ENCODE measurements at places on chromosomes 6 and 20. TPM values are rescaled to one million over a fixed set of nuclear protein-coding genes. Genes with fewer than 3 reads are reported as not detected.

DNA sequence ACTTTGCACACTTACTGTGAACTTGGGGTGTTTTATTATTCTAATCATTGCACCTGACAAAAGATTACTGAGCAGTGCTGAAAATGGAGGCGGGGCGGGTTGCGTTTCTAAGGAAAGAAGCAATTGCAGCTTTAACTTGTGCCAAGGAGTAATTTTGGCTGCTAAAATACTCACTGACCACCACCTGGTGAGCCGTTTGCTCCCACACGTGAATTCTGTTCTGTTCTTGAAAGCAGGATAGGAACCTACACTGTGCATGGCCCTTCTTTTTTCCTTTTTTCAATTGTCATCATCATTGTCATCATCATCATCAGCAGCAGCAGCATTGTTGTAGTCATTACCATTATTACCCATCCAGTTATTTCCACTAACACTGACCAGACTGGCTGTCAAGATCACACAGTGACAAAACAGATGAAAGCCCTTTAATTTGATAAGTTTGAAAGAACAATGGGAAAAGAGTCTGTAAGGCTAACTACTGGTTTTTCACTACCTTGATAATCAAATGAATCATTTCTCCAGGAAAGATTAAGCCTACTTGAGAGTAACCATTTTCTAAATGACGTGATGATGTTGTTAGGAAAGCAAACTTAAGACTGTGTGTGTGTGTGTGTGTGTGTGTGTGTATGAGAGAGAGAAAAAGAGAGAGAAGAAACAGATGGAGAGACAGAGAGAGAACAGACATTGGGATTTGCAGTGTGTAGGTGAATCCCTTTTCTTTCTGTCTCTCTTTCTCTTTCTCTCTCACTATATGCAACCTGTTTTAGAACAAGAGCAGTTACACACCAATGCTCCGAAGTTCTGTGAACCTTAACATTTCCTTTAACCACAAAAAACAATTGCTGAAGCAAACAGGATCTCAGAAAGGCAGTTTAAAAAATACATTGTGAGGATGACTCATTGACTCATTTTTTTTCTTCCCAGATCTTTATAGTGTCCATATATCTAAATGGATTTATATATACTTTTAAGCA lies 3.8 kb downstream of the RIPOR2 start:
- no peak for DNase-seq

- no peak for DNase-seq
Measured at GRCh38 chr20:50186987-50187402, 3.6 kb upstream of the CEBPB start.

DNA sequence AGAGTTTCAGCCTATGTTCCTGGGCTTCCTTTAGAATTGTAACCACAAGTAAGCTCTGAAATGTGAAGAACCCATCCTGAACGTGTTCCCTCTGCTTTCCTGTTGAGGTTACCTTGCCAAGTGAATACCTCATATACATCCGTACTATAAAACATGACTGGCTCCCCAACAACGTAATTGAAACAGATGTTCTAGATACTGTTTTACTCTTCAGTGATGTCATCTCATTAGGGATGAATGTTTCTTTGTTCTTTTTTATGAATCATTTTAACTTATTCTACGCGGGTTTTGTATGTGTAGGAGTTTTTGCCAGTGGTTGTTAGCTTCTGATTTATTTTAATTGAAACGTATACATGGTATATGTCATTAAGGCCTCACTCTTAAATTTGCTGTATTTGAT lies 166.8 kb downstream of the SAMD5 start:
- no peak for DNase-seq

DNA sequence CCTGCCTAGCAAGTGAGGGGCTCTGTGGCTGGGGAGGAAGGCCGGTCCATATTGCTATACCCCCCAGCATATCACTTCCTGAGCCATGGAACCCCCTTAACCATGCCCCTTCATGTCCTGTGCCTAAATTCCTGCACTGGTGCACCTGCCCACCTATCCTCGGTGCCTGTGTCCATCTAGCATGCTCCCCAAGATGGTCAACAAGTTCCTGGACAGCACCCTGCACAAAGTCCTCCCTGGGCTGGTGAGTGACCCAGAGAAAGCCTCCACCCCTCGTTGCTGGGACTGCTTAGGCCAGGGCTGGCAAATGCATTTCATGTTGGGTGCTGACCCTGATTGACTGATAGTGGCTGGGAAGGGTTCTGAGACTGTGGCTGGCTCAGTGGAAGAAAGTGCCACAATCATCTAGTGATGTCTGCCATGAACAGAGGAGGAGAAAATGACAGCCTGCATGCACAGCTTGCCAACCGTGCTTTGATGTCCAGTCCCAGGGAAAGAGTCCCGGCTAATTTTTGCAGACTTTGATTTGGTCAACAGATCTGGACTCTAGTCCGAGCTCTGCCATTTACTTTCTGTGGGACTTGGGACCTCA lies 3.5 kb downstream of the BPIFB6 start:
- DNase-seq = no peak

DNA sequence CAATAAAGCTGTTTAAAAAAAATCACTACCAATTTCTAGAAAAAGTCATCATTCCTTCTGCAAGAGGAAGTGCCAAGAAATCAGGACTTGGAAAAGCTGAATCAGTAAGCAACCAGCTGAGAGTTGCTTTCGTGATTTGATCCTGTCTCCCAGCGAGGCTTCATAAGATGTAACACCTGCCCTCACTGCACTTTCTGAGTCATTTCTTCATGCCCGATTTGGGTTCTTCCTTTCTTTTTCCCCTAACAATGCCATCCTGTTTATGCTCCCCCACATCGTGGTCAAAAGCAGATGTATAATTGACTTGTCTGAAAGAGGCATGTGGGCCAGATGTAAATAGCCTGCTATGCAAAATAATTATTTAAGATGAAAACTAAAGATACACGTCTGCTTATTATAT lies 52.1 kb downstream of the RIPOR2 start:
- no peak for DNase-seq

NKAIN2 gene
- not detected for total RNA-seq

TGM2 gene
- total RNA-seq = 261 TPM

GPRC6A gene
- total RNA-seq = not detected

GLP1R gene
- 4.8 TPM for total RNA-seq
